Posterior vena cava (tissue), 2 donors: ENCODE measurements at places on chromosomes 1 and 21. TPM values are rescaled to one million over a fixed set of nuclear protein-coding genes. Genes with fewer than 3 reads are reported as not detected.

- no peak for DNase-seq
These were observed 20.9 kb downstream of the S1PR1 start for GRCh38 chr1:101257500-101258325.

DNA sequence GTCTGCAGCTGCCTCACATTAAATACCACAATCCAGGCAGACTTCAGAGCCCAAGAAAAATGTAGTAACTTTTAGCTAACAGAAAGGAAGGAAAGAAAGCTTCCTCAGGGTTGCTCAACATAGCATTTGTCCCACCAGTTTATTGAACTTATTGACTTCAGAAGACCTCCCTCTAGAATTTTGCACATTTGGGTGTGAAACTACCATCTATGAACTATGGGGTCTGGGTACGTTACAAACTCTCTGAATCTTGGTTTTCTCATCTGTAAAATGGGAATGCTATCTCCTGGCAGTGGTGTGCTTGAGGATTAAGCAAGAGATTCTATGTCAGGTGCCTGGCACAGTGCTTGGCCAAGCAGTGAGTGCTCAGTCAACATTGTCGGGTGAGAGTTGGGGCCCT, at the start of gene ZP4:
ZP4 (minus strand) TSS at position 101 of the 400 bp plus-strand sequence. CDS start 287 bp downstream, outside the sequence.
- no peak for DNase-seq

DNA sequence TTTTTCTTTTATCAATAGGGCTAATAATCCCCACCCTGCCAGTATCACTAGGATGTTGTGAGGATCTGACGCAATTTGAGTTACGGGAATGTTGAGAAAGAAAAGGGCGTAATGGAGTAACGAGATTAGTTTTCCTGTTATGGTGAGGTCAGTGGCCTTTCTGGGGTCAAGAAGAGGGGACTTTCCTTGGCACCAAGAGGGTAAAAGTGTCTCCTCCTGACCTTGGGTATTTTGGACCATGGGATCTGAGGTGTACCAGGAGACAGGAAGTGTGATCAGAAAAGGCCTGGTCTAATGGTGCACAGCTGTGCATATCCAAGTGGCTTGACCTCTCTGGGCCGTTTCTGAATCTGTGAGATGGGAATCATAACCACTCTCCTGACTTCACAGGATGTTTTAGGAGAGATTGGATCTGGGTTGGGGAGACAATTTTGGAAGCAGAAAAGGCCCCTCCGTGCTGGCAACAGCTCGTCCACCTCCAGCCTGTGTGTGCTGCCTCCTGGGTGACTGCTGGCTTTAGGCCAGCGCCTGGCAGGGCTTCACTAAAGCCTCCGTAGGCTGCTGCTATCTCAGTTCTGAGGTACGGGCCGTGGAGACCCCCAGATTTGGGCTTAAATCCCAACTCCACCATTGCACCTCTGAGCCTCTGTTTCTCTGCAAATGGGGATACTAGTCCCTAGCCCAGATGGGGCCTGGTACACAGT, 37.1 kb downstream of the ALPL start:
- no peak for DNase-seq

- no peak for DNase-seq
These were observed 118.2 kb downstream of the COQ8A start for GRCh38 chr1:227058321-227058751.

DNA sequence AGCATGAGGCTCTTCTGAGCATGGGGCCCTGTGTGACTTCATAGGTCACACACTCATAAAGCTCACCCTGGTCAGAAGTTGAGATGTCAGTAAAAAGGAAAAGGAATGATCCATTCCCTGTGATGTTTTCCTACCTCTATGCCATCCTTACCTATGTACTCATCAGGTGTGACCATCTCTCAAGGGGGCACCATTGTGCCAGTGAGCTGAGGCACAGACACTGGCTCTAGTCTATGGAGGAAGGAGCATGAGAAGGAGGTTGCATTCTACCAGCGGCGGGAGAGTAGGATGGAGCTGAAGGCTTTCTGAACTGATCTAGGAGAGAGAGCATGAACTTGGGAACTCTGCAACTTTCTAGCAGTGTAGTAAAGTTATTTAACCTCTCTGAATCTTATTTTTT, 65.8 kb upstream of the RGL1 start:
- no peak for DNase-seq

DNA sequence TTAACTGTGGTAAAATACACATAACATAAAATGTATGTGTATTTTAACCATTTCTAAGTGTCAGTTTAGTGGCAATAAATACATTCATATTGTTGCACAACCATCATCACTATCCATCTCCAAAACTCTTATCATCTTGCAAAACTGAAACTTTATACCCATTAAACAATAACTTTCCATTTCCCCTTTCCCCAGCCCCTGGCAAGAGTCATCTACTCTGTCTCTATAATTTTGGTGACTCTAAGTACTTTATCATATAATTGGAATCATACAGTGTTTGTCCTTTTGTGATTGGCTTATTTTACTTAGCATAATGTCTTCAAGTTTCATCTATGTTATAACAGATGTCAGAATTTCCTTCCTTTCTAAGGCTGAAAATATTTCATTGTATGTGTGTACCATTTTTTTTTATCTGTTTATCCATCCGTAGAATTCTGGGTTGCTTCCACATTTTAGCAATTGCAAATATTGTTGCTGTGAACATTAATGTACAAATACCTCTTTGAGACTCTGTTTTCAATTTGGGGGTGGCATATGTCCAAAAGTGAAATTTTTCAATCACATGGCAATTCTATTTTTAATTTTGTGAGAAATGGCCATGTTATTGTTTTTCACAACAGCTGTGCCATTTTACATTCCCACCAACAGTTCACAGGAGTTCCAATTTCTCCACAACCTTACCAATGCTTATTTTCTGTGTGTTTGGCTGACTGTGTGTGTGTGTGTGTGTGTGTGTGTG, 153.9 kb upstream of the GORAB start:
- no peak for DNase-seq

- no peak for DNase-seq
These were observed 1010.3 kb downstream of the AMY1C start for GRCh38 chr1:104760017-104760416.

- DNase-seq, result no peak
These were observed 16.2 kb downstream of the DRAXIN start for GRCh38 chr1:11707621-11708276.

DNA sequence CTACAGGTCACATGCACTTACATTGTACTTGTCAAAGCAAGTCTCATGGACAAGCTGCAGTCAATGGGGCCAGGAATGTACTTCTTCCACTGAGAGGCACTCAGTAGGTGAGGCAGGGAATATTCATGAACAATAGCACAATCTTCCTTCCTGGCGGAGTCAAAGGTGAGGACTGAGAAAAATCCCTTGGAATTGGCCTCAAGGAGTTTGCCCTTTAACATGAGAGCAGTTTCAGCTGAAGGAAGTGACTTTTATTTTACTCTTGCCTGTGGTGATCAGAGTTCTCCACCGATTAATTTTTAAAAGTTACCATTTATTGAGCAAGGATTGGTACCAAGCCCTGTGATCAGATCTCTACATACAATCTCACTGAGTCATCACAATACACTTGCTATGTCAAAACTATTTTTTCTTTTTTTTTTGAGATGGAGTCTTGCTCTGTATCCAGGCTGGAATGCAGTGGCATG, 11.2 kb upstream of the AK2 start:
- DNase-seq, result no peak

- DNase-seq, result no peak
These were observed 23.6 kb downstream of the LAMC2 start for GRCh38 chr1:183209533-183210158.

DNA sequence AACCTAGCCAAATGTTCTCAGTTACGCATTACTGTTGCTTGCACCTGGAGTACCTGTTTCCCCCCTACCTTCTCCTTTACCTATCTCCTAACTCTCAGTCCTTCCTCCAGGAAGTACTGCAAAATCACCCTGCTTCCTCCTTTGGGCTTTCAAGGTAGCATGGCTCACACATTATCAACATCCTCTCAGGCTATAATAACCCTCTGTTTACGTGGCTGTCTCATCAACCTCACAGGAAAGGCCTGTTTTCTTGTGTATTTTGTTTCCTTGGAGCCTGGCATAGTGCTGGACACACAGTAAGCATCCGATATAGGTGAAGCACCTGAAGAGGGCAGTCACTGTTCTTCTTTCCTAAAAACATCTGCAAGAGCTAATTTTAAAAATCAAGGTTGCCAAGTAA, 32.7 kb upstream of the ANGPTL7 start:
- DNase-seq, result no peak

DNA sequence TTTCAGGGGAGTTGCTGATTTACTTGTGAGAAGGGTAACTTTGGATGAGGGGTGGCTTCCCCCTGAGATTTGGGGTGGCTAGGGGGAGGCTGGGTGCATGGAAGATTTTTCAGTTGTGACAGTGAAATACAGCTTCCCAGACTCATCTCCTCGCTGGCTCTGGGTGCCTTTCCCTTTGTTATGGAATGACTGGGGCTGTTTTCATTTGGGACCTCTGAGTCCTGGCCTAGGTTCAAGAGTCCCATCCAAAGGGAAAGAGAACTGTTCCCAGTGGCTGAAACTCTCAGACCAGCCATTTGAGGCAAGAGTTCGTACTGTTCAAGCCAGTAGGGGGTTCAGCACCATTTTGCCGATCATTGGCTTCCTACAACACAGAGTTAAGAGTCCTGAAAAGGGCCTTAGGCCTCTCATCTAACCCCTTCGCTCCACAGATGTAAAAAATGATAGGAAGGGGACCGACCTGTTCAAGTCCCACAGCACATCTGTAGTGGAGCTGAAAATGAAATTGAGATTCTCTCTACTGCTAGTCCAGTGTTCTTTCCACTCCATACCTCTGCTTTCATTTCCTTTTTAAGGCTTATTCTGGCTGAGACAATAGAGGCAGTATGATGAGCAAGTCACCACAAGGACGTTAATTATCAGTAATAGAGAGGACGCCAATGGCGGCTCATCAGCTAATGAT, 958 bp downstream of the DDR2 start:
- DNase-seq, result no peak

GCSAML gene
- total RNA-seq, result 0.60 TPM

AVPR1B gene
- not detected for total RNA-seq

BCAN gene
- 0.29 TPM for total RNA-seq

MDM4 gene
- total RNA-seq, result 75.9 TPM
